GM23338 (cell line): ENCODE measurements at places on chromosomes 7 and 10.

- no peak for DNase-seq
These were observed 52.3 kb upstream of the KIAA1217 start for GRCh38 chr10:24156686-24157085.

GRCh38 chr10:49299816-49300139, 808 bp downstream of the C10orf71 start:
- DNase-seq, result no peak

DNA sequence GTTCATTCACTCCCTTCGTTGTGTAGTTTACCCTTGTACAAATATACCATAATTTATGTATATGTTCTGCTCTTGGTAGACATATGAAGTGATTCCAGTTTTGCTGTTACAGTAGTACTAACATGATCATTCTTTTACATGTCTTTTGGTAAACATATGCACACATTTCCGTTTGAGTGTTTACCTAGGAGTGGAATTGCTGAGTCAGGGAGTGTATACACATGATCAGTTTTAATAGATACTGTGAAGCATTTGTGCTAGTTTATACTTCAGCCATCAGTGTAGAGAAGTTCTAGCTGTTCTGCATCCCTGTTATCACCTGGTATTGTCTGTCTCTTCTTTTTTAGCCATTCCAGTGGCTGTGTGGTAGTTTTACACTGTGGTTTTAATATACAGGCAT, 34.5 kb upstream of the CYP26C1 start:
- no peak for DNase-seq

DNA sequence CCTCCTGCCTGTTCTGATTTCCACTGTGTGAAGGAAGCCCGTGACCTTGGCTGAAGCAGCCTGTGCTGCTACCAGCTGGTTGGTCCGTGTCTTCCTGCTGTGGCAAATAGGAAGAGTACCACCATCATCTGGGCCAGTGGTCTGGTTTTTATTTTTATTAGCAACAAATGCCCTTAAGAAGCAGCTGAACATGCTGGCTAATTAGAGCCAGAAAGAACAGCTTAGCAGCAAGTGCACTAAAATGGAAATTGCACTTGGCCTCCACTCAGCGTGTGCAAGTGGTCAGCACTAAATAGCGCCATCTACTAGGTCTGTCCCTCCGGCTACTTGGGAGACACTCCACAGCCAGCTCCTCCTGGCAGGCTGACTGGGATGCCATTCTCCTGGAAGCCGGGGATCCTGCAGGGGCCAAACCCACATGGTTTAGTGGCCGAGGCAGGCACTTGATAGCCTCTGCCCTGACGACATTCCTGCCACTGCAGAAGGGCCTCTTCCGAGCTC, 690.3 kb upstream of the FOXK1 start:
- no peak for DNase-seq

- DNase-seq, result no peak
These were observed 113.4 kb upstream of the SVIL start for GRCh38 chr10:29748109-29748650.

- DNase-seq, result no peak
These were observed 24.5 kb upstream of the SAMD9L start for GRCh38 chr7:93172683-93173082.

DNA sequence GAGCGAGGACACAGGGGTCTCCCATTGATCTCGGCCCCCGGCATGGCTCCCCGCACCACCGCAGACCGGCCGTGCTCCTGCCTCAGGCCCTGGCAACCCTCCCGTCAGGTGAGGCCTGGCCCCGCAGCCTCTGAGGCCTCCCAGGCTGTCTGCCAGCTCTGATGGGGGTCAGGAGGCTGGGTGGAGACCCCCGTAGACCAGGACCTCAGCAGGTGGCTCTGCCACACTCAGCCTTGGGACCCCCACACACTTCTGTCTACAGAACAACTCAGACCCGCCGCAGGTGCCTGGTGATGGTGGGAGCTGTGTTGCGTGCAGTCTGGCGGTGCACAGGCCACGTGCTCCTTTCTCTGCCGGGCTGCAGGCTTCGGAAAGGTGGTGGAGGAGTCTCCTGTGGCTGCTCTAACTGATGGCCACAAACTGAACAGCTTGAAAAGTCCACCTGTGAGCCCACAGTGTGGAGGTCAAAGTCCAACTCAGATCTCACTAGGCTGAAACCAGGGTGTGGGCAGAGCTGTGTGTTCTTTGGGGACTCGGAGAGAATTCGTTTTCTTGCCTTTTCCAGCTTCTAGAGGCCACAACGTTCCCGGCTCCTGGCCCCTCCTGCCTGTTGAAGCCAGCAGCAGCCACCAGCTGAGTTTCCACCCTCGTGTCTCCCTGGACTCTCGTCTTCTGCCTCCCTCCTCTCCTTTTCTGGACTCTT, 62.5 kb downstream of the PWWP2B start:
- DNase-seq, result no peak

- DNase-seq, result no peak
These were observed 29.2 kb upstream of the PPP2R2D start for GRCh38 chr10:131871673-131872005.

GRCh38 chr7:152543799-152544198, 108.0 kb upstream of the KMT2C start:
- peak; percentile 75 for DNase-seq

DNA sequence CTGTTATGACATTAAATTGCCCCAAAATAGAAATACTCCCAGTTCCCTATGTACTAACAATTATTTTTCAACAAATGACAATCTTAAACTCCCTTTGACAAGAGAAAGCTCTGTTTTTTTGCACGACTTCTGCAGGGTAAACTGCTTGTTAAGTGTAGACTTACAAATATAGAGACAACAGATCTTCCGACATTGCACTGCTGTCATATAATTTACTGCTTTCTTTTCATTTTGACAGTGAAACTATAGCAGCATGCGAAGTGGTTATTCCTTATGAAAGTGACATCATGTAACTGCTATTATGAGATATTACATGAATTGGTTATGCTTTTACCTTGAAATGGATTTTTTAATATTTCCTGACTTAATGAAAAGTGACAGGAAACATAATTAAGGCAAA, 659.9 kb downstream of the SDK1 start:
- DNase-seq, result no peak

DNA sequence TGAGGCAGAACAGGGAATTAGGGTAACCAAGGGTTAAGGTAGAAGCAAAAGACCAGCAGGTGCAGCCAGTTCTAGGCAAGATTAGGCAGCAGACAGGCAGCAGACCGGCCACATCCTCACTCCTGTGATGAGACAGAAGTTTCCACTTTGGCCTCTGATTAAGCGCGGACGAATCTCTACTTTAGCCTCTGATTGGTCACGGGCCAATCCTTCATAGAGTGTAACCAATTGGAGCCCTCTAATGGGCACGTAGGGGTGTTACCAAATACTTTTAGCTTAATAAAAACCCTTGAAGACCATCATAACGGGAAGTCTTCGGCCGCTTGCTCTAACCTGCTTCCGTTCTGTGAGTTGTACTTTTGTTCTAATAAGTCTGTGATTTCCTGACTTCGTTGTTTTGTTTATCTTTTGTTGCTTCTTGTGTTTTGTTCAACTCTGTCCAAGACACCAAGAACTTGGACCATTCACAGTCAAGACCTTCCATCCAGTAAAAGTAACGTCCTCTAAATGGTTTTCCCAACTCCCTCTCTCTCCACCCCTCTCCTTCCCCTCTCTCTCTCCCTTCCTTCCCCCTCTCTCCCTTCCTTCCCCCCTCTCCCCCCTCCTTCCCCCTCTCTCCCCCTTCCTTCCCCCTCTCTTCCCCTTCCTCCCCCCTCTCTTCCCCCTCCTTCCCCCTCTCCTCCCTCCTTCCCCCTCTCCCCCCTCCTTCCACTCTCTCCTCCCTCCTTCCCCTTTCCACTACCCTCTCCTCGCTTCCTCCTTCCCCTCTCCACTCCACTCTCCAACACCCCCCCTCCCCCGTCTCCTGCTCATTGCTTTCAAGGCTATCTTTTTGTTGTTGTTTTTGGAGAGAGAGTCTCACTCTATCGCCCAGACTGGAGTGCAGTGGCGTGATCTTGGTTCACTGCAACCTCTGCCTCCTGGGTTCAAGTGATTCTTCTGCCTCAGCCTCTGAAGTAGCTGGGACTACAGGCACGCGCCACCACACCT, 13.2 kb upstream of the MALSU1 start:
- DNase-seq, result peak; percentile 41

- peak; percentile 60 for DNase-seq
These were observed 10.8 kb upstream of the MNX1 start for GRCh38 chr7:157021071-157021870.

DNA sequence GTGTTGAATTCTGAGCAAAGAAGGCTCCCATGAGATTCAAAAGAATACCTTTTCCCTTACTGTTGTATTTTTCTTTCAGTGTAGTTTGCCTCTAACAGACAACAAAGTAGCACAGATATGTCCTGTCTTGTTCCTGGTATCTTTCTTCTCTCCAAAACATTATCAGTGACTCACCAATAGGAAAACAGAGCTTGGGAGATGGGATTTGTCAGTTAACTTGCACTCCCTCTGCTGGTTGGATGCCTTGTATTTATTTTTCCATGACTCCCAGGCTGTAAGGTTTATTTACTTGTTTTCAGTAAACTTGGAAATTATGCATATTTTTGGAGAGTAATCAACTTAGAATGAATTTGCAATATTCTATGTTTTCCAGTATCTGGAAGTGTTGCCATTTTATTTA, 129.7 kb downstream of the SAMD9 start:
- peak; percentile 54 for DNase-seq

- DNase-seq, result no peak
These were observed 72.2 kb upstream of the ADRB1 start for GRCh38 chr10:113971349-113971973.
